ENCODE measurements at places on chromosomes 12 and 14.

DNA sequence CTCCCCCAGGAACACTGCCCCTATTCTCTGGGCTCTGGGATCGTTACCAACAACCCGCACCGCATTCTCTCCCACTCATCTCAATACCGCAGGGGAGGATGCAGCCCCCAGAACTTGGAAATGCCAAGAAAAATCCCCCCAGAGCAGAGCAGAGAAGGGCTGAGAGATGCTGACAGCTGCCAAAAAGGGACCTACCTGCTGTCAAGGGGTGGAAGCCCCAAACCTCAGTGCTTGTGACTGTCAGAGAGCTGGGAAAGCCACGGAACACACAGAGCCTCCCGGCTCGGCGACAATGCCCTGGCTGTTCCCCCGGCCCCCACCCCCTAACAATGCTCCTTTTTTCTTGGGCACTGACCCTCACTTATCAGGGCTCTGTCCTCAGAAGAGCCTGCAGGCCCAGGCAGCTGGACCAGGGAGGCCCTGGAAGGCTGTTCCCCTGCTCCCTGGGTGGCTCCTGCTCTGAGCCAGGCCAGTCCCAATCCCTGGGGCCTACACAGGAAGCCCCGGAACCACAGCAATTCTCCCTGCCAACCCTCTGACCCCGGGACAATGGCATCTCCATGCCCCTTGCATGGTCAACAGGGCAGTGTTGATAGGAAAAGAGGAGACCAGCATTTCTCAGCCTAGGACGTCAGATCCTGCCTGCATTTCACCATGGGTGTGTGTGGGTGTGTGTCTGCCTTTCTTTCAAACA is 78.9 kb downstream of the ITPK1 start:
- DNase-seq: peak; percentile 27

DNA sequence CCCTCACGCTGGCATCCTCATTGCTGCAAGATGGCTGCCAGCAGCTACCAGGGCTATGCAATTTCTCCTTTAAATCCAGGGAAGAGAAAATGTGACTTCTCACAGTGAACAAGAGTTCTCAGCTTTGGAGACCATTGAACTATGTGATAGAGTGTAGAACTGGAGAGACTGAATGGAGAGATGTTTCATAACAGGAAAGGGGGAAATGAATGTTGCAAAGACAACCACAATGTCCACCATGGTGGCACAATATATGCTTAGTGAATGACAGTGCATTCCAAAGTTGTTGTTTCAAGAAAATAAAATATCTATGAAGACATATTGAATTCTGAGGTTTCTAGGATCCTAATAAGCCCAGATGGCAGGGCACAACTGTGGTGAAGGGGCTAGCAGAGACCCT is 13.2 kb upstream of the COCH start:
- no peak for DNase-seq

DNA sequence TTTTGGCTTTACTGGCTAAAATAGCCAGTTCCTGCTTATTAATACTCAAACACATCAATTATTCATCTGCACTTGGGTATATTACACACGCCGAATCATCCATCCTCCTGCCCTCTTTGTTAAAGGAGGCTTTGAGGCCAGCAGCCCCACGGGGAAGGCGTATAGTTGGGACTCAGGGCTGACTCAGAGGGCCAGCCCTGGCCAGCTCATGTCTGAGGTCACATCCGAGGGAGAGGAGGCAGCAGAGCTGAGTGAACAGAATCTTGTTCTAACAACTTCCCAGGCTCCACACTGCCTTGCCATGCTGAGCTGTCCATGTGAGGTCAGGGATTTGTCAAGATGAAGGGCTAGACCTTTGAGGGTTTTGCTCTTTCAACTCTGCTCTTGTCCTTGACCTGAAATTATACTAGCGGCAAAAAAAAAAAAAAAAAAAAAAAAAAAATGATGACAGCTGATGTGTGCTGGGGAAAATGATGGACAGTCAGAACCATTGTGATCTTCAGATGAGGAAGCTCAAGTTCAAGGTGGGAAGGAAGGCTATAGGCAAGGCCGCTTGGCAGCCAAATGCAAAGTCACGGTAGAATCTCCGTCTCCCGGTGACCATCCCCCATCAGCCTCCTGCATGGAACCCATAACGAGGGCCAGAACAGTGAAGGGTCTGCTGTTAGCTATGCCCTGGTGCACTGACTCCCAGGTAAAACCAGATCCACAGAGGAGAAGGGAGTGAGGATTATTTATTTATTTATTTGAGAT is 12.5 kb upstream of the MARK3 start:
- DNase-seq: peak; percentile 87

GRCh38 chr12:108241986-108242703 is 97.0 kb downstream of the CMKLR1 start:
- no peak for DNase-seq

- no peak for DNase-seq
Measured at GRCh38 chr12:67981287-67982162, 7.7 kb upstream of the IFNG-AS1 start.

DNA sequence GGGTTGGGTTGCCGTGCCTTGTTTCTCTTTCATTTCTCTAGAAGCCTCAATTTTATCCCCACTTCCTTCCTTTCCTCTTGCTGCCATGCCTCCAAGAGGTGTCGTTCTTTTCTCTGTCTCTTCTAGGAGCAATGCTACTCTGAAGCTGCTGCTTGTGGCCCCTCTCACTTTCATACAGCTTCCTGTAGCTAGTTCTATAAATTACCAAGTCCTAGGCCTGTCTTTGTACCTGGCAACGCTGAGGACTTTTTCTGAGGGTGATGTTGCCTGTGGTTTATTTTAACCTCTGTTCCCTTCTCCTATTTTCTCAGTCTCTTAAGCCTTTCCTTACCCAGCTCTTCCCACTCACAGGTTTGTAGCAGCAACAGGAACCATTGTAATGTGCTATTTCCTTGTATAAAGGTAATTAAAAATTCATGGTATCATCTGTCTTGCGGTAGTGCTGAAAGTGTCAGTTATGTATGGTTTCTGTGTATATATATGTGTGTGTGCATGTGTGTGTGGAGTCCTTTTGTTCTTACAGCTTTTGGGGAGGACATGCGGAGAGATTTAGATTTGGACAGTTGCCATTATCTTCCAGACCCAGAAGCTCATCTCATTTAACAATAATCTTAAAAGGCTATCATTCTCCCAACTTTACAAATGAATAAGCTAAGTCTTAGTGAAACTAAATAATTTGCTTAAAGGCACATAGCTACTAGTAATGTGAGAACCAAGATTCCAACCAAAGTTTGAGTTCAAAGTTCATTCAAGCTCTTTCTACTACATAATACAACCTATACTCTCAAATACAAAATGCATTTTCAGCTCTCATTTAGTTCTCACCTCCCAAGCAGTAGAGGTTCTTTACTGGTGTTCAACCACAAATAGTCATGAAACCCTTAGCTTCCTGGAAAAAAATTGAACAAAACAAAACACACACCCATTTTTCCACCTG is 43.8 kb downstream of the DDHD1 start:
- peak; percentile 44 for DNase-seq

GRCh38 chr14:103070971-103071542 is 13.0 kb upstream of the LBHD2 start:
- DNase-seq: no peak

DNA sequence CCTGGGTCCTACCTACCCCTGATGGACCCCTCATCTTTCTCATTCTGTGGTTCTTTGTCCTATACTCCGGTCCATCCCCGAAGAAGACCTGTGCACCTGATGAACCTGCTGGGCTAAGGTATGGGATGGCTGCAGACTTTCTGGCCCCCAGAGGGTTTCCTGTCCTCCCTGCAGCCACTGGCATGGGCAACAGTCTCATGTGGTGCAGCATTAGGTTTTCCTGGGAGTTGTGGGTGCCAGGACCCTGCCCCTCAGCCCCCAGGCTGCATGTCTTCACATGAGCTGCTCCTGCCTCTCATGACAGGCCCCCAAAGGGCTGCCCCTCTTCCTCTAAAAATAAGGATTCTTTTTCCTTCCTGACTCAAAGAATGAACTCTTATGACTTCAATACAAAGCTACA is 72.3 kb upstream of the GPR68 start:
- no peak for DNase-seq

GRCh38 chr14:98819867-98820206 is 452.2 kb downstream of the BCL11B start:
- DNase-seq: no peak

GRCh38 chr12:116797885-116798284 is 59.8 kb downstream of the RNFT2 start:
- no peak for DNase-seq

DNA sequence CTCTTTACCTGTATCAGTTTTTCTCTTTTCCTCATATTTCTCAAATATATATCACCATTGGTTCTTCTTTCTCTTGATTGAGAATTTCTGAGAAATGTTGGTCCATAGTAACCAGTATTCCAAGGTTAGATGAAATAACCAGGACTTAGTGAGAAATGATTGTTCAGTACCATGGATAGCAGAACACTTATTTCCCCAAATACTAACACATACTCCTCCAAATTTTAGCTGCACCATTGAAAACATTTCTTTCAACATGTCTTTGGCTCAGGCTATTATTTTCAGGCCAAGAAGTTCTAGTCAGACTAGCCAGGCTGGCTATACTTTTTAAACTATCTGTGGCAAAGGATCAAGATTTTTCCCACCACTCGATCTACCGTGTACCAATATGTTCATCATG is 113.3 kb downstream of the PTPRO start:
- DNase-seq: no peak

DNA sequence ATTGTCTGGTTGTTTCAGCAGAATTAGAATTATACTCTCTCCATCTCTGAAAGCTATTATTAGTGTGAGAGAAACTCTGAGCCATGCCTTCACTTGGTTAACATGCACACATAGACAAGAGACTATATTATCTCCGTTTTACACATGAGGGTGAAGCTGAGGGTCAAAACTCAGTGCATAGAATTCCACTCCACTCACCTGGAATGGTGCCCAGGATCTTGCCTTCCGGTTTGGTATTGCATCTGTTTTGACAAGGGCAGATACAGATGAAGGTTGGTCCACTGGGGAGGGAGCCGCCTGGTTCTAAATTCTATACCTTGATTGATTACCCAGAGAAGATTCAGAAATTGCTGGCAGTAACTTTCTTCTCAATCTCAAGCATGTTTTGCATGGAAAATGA is 149.5 kb upstream of the PELI2 start:
- no peak for DNase-seq

GRCh38 chr14:33897878-33898535 is 52.9 kb downstream of the EGLN3 start:
- no peak for DNase-seq

DNA sequence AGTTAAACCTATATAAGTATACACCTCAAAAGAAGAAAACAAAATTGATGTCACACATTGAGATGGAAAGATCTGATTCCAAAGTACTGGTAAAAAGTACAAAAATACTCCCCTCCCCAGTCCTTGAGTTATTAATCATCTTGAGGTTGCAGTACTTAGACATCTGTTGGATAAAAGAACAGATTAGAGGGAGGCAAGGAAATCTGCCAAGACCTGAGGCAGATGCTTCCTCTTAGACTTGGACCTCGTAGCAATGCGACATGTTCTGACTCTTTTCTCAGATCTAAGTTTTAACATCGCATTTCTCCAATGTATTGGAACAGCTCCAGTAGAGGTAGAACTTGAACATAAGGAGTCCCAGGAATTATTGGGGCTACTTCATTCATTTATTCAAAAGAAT is 187.9 kb upstream of the GRIN2B start:
- peak; percentile 5 for DNase-seq

- DNase-seq: no peak
Measured at GRCh38 chr14:95356245-95356869, 36.6 kb upstream of the CLMN start.

DNA sequence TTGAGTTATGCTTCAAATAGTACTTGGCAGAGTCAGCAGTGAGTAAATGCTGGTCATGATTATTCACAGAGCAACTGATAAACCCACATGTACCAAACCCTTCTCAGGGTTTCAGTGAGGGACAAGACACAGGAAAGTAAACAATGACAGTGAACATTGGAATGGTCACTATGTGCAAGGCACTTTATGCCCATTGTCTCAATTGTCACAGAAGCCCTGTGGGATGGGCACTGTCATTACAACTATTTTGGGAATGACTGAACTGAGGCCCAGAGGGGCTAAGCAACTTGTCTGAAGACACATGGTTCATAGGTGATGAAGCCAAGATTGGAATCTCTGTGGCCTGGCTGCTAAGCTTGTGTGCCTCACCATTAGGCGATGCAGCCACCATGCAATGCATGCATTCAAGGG is 238.5 kb downstream of the RBM19 start:
- no peak for DNase-seq

GRCh38 chr14:76219873-76220272 is 68.2 kb downstream of the GPATCH2L start:
- DNase-seq: no peak

DNA sequence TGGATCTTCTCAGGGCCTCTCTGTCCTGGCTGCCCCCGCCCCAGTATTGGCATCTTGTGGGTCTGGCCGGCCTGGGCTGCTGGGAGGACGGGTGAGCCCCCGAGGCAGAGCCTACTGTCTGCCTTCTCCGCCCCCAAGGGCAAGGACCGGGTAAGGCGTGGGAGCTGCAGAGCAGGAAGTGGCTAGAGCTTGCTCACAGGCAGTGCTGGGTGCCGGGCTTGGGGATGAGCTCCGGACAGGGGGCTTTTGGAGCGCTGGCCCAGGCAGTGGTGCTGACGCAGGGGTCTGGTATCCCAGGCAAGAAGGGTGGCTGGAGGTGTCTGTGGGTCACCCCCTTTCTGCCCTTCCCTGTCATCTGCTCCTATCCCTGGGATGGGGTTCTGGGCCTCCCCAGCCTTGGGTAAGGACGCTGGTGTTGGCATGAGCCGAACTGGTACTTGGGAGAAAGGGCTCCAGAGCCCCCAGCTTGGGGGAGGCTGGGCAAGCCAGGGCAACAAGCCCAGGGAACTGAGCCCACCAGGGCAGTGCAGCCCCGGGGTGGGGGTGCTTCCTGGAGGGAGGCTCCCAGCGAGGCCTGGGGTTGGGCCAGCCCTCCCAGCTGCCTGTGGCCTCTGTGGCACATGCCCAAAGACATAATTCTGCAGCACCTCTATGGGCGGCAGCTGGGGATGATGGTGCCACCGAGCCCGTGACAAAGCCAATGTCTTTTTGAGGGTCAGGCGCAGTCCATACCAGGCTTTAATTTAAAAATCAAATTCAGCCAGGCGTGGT is 126.3 kb downstream of the KIF26A start:
- DNase-seq: no peak

DNA sequence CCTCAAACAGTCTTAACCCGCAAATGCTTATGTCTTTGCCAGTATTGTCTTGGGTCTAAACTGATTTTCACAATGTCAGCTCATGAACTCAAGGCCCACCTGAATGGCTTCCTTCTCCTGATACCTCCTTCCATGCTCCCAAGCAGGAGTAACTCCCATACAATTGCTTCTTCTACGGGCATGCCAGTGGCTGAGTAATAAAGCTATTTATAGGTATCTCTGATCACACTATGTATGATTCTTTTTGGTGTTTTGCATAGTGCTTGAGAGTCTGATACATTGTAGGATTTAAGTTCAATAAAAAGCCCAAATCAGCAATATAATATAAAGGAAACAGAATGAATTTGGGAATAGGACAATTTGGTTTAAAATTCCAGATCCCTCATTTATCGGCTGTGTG is 235.0 kb upstream of the DCN start:
- DNase-seq: no peak

DNA sequence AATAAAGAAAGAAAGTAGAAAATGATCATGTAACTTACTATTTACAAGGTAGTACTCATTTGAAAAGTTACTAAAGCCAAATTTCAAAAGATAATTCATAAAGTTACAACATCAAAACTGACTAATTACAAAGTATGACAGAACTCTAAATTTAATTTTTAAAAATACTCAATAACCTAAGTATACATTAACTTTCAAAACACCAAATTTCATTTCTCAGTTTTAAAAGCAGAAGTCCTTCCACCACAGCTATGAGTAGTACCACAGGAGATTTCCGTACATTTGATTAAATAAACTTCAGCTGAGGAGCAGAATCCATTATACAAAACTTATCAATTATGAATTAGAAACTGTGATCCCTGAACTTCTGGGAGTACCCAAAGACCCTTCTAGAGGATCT is 100.8 kb upstream of the BBS10 start:
- DNase-seq: no peak

Measured in endothelial cell of umbilical vein (primary cell).